ENCODE measurements at places on chromosomes 16 and 17.

- DNase-seq = no peak
These were observed 82.6 kb downstream of the DYNLRB2 start for GRCh38 chr16:80623376-80623775.

DNA sequence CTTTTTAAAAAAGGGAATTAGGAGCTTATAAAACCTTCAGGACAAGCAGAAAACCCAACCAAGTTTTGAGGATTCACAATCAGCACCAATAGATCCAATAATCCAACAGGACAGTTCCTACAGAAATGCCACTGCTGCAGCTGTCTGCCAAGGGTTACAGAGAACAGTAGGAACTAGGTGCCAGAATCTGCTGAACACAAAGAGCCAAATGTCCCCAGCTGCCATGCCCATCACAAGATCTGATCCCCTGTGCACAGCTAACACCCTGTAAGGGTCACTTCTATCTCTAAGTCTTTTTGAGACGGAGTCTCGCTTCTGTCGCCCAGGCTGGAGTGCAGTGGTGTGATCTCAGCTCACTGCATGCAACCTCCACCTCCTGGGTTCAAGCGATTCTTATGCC, 262.3 kb downstream of the STX8 start:
- DNase-seq = no peak

- DNase-seq = no peak
These were observed 426.7 kb upstream of the SALL1 start for GRCh38 chr16:51577621-51578303.

GRCh38 chr16:51405361-51405760, 254.3 kb upstream of the SALL1 start:
- DNase-seq = no peak

GRCh38 chr16:17467923-17468540, 2.7 kb downstream of the XYLT1 start:
- DNase-seq = peak; percentile 15

DNA sequence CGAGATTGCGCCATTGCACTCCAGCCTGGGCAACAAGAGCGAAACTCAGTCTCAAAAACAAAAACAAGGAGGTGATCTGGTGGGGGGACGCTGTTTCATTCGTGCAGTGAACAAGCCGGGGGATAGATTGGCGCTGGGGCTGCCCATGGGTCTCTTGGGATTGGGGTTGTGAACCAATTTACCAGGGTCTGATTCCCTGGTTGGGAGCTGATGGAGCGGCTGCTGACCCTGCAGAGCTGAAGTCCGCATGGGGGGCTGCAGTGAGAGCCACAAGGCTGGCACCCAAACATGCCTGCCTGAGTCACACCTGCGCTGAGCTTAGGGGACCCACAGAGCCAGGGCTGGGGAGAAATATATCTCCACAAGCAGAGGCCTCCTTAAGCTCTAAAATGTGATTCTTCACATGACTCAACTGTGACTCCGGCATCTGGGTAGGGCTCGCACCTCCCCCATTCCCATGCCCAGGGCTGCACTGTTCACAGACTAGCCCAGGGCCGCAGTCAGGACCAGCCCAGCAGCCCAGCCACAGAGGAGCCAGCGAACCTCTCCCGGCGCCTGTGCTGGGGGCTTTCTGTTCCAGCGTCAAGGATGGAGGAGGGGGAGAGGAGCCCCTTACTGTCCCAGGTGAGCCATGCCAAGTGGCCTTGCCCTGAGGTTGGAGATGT, 5.0 kb downstream of the TSPAN10 start:
- no peak for DNase-seq
